ENCODE measurements at places on chromosomes 1 and 21.
A peak's percentile ranks its signal among the peaks of the same experiment; 100 is the strongest.

DNA sequence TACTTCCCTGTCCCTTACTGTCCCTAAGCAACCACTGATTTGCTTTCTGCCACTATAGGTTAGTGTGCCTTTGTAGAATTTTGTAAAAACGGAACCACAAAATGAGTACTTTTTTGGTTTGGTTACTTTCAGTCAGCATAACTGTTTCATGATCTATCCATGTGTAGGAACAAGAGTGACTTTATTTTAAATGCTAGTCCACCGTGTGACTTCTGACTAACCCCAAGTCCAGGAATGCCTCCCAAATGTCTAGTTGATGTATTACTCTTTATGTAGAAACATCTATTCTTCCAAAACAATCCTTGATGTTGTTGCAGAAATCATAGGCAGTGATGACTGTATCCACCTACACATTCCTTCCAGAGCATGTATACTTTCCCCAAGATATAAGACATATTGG lies 21.3 kb downstream of the ATPAF1 start:
- DNase-seq = no peak

DNA sequence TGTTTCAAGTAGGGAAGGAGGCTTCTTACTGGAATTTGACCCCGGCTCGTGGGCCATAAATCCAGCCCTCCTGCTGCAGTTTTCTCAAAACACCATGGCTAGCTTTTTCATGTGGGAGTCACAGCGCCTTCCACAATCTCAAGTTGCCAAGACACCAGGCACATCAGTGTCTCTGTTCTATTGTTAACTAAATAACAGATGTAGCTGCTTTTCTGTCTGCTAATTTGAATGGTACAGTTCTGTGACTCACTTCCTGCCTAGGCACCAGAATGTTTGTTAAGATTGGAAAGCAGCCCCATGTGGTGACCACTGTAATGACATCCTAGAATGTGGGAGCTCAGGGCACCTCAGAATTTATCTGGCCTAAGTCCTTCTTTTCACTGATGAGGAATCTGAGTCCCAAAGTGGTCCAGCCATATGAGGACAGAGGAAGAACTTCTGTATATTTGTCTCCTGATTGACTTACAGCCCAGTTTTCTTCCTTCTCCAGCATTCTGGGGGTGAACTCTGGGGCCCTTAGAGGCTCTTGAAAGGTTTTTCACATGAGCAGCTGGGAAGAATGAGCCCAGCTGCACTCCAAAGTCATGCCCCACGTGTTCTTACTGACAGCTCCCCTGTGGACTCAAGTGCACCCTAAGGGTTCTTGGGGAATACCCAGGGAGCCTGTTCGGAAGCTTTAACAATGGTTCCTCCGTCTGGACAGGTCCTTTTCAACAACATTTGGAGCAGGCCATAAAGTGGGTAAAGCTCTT lies 27.5 kb downstream of the TRIM45 start:
- DNase-seq = peak; percentile 20

- no peak for DNase-seq
Observed at GRCh38 chr1:18294437-18295176, 186.1 kb upstream of the KLHDC7A start.

DNA sequence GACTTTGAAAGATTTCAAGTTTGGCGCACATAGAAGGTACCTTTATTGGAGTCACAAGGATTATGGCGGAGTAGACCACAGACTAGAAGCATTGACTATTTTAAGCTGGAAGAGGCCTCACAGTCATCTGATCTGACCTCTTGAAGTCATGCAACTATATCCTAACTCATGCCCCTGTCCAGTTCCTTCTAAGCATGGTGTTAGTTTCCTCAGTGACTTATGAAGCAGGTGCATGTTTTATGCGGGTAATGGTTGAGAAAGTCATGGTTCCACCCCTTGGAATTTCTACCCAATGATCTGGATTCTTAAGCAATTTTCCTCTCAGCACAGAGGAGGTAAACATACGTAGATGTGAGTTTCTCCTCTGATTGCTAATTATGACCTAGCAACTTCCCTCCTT lies 11.7 kb downstream of the OLFML3 start:
- DNase-seq = no peak

DNA sequence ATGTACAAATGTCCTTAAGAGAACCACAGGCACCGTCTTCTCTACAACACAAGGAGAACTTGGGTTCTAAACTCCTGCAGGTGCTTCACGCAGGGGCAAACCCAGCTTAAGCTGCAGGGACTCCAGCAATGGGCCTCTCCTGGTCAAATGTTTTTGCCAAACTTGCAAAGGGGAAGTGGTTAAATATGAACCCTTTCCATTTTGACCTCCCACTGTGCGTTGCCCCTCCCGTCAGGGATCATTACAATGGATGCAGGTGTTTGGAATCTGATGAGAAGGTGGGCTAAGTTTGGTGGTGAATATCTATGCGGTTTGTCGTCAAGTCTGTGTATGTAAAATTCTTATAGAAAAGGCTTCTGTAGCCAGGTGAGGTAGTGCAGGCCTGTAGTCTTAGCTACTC lies 29.1 kb upstream of the SLC25A33 start:
- no peak for DNase-seq

DNA sequence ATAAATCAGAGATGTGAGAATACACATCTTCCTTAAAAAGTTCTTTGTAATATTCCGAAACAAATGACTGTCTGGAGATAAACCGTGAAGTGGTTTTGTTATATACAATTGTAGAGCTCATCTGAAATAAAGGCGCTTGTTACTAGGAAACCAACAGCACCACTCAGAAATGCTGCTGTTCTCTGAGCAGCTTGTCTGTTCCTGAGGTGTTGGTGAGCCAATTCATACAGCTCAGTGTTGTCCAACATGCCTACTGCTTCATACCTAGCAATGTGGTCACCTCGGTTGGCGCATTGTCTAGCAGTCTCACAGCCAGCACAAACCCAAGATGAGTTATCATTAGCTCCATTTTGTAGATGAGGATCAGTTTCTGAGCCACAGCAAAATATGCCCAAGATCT lies 44.4 kb downstream of the GFI1 start:
- no peak for DNase-seq

GRCh38 chr21:36155603-36156338 lies 853 bp upstream of the DOP1B start:
- no peak for DNase-seq

DNA sequence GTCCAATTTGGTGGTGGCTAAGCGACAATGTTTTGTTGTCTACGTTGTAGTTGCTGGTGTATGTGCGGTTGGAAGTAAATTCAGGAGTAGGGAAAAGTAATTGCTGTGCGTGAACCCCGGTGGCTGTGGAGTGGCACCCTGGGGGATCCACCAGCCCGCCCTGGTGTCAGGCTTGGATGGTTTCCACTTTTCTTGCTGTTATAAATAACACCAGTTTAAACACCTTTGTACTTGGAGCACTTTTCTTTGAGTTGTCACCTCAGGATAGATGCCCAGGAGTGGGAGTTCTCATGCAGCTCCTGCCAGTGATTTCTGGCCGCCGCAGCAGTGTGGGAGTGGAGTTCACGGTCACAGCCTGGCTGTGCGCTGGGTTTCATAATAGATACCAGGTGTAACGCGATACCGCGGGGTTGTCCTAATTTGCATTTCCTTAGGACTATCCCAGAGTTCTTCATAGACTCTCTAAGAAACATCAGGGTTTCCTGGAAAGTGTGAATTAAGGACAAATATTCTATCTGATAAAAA lies 12.8 kb upstream of the TMEM200B start:
- DNase-seq = no peak

DNA sequence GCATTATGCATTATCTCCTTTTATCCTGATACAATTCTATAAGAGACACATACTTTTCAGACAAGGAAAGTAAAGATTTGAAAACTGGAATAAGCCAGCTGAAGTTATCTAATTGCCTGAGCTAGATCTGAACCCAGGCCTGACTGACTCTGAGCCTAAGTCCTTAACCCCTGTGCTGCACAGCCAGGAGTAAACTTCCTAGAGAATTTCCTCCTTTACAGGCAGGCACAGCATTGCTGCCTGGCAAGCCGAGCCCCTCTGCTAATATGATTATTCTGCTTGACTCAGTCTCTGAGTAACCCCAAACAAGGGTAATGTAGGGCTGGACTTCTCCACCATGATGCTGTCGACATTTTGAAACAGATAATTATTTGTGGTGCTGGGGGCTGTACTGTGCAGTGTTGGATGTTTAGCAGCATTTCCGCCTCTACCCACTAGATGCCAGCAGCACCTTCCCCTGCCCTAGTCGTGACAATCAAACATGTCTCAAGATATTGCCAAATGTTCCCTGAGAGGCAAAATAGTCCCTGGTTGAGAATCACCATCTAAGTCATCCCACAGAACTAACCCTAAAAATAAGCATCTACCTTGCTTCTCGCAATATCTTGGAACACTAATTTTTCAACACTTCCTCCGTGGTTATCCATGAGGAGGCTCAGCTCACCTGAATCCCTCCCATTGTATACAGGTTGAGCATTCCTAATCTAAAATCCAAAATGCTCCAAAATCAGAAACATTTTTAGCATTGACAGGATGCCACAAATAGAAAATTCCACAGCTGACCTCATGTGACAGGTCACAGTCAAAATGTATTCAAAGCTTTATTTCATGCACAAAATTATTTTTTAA lies 18.5 kb downstream of the CAMK1G start:
- peak; percentile 24 for DNase-seq

DNA sequence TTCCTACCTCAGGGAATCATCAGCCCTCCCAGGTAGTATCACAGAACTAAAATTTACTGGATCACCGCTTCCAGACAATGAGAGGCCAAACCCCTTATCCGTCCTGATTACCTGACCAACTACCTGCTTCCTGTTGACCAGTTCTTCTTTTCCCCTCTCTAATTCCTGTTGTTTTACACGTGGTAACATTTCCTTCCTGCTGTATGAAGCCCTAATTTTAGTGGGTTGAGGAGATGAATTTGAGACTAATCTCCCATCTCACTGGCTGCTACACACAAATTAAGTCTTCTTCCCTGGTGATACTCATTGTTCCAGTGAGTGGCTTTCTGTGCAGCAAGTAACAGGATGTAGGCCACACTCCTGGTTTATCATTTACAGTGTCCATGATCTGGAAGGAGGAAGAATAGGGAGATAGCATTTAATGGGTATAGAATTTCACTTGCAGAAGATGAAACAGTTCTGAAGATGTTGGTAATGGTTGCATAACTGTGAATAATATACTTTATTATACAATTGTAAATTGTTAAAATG lies 2112.9 kb downstream of the NCAM2 start:
- DNase-seq = no peak

GRCh38 chr1:147377263-147378246 lies 135.1 kb downstream of the CHD1L start:
- DNase-seq = no peak

Data from DND-41 (cell line).